Astrocyte of the cerebellum (primary cell): ENCODE measurements at places on chromosomes 13 and 19.

DNA sequence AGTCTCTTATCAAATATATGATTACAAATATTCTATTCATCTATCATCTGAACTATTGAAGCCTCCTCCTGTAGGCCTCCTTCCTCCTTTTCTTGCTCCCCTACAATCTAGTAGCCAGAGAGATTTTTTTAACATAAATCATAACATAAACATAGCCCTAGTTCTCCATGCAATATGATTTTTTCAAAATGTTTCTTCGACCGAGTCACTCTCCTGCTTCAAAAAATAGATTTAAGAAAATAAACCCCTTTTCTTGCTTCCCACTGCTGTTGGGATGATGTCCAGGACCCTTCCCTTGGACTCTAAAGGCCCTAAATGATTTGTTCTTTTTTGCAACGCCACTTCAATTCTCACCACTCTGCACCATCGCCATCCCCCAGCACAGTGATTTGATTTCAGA is 319.7 kb upstream of the TSHZ3 start:
- no peak for DNase-seq

DNA sequence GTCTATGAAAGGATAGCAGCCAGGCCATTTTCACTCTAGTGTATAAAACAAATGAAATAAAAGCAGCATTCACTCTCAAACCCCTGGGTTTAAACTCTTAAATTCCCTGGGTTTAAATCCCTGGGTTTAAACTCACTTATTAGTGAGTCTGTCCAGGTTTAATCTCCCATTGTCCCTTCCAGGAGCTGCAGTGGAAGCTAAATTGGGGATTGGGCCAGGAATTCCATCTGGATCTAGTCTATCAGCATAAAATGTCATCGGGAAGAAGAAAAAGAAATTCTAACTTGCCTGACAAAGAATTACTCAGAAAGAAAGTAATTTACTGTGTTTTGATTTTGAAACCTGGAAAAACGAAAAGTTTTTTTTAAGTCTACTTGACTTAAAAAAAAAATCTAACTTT is 54.8 kb downstream of the FRY start:
- no peak for DNase-seq

- no peak for DNase-seq
These were observed 294.2 kb downstream of the ZNF536 start for GRCh38 chr19:30666301-30666803.

GRCh38 chr13:43767341-43767931 is 19.3 kb downstream of the ENOX1 start:
- DNase-seq, result no peak

DNA sequence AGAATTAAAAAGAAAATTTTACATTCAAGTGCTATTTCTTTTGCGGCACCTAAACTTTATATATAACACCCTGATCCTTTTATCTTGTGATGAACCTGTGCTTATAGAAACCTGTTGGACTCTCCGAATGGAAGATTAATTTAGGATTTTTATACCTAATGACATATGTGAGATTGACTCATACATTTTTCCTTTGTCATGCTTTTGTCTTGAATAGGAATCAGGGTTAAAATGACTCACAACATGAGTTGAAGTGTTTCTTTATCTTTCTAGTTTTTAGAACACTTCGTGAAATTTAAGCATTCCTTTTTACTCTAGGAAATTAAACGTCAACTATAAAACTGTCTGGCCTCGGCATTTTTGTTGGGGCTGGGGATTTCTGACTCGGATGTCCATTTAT is 378.9 kb downstream of the PCDH20 start:
- DNase-seq, result no peak

GRCh38 chr13:86870444-86870843 is 800.7 kb upstream of the SLITRK5 start:
- no peak for DNase-seq

DNA sequence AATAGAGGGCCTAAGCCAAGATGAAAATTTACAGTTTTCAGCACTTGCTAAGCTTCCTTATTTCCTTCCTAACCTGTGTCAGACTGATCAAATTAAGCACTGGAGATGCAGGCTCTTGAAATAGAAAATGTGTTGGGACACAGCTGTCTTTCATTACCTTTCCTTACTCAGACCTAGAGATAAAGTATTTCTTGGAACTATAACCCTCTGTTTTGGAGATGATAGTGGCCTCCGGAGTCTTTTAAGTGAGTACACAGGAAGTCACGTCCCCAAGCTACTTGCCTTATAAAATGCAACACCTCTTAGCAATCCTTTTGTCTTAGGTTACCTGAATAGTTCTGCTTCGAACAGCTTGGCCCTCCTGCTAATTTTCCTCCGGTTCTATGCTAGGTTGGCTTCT is 12.4 kb upstream of the AKAP11 start:
- DNase-seq, result no peak

DNA sequence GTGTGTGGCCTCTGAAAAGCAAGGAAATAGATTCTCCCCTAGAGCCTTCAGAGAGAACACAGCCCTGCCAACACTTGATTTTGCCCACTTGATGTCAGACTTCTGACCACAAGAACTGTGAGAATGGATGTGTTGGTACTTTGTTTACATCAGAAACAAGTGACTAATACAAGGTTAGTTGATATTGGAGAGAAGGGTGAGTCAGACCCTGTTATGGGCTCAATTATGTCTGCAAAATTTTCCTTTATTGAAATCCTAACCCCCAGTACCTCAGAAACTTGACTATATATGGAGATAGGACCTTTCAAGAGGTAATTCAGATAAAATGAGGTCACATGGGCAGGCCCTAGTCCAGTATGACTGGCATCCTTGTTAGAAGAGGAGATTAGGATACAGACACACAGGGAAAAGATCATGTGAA is 226.7 kb downstream of the RFC3 start:
- DNase-seq, result peak; percentile 49

GRCh38 chr19:35065574-35065973 is 24.1 kb downstream of the HPN start:
- DNase-seq, result no peak

- DNase-seq, result no peak
These were observed 23.2 kb upstream of the ACOD1 start for GRCh38 chr13:76925115-76925514.

- DNase-seq, result no peak
These were observed 44.4 kb upstream of the WDFY2 start for GRCh38 chr13:51539887-51540286.

DNA sequence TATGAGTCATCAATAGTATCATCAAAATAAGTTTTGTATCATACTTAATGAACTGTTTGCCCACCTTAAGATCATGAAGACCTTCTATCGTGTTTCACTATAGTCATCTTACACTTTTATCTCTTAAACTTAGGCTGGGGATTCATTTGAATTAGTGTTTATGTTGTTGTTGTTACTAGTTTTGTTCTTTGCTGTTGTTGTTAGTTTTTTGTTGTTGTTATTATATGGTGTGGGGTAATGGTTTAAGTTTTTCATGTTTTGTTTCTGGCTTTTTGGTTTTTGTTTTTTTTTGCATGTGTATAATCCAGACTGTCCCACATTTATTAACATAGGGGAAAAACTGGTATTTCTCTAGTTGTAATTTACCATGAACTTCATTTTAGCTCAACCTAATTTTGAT is 965.1 kb upstream of the MIR17HG start:
- no peak for DNase-seq

- no peak for DNase-seq
These were observed 575 bp downstream of the CARM1 start for GRCh38 chr19:10871711-10872545.

DNA sequence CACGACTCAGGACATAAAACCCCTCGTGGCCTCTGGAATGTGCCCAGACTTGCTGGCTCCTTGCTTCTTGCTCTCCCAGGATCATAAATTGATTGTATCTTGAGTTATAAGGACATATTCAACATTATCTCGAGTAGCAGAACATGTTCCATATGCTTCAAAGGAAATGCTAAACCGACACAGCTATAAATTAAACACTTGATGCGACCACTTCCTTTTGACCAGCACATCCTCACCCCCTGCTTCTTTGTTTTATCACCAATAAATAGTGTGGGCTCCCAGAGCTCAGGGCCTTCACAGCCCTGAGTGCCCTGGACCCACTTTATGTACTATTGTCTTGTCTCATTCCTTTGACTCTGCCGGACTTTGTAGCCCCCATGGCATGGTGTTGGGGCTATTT is 157.0 kb upstream of the PABPC3 start:
- no peak for DNase-seq

DNA sequence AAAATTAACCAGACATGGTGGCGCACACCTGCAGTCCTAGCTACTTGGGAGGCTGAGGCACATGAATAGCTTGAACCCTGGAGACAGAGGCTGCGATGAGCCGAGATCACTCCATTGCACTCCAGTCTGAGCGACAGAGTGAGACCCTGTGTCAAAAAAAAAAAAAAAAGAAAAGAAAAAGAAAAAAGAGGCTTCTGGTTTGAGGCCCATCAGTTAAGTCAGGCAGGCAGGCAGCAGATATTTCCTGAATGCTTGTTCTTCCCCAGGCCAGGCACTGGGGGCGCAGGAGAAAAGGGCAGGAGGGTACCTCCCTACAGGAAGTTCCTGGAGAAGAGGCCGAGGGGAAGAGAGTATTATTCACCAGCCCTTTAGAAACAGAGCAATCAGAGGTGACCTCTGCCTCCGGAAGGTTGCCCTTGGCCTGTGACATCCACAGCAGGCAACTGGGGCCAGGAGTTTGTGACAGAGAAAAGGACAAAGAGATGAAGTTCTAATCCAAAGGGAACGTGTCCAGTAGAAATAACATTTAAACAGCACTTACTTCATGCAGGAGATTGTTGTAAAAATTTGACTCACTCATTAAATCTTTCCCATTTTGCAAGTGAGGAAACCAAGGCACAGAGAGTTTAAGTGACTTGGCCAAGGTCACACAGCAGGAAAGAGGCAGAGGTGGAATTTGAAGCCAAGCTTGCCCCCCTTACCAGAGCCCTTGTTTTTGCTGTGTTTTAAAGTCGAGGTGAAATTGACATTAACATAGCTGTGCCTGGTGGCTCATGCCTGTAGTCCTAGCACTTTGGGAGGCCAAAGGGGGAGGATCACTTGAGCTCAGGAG is 4.3 kb upstream of the RLN3 start:
- DNase-seq, result no peak

DNA sequence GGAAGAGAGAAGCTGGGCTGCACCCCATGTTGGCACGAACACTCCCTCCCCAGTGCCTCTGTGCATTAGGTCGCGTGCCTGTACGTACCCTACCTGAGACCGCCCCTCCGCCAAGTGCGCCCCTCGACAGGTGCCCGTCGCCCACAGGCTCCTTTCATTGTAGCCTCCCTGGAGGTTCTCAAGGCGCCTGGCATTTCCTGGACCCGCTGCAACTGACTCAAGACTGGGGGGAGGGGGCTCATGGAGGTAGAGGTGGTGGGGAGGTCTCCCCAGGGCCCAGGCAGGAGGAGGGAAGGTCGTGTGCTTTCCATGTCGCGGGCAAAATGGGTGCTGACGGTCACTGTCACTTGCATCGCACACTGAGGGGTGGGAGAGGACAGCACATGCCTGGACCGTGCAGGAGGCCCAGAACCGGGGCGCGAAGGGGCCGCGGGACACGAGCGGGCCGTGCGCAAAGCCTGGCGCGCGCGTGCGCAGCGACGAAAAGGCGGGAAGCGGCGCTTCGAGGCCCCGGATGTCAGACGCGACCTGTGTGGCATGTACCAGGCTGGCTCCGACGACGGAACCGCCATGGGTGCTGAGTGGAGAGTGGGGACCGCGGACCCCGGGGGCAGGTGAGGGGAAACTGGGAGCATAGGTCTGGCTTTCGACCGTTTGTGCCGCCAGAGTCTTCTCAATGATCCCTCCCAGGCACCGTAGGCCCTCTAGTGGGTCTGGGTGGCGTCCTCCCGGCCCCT is 16.5 kb downstream of the NFIX start:
- no peak for DNase-seq

- no peak for DNase-seq
These were observed 57.6 kb upstream of the MEDAG start for GRCh38 chr13:30848332-30849027.

- DNase-seq, result no peak
These were observed 33.9 kb downstream of the PDE4A start for GRCh38 chr19:10454267-10454666.

- DNase-seq, result peak; percentile 90
These were observed 286.5 kb downstream of the MYO16 start for GRCh38 chr13:108915634-108916512.

DNA sequence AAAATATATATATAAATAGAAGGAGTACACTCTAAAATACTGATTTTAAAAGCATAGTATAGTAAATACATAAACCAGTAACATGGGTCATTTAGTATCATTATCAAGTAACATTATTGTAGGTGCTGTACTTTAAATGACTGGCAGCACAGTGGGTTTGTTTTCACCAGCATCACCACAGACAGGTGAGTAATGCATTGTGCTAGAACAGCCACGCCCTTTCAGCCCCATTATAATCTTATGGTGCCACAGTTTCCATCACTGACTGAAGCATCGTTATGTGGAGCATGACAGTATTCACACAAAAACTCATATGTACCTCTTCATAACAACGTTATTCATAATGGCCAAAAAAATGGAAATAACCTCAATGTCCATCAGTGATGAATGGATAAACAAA is 88.3 kb downstream of the DHRS12 start:
- no peak for DNase-seq

- DNase-seq, result no peak
These were observed 79.0 kb upstream of the SLC7A1 start for GRCh38 chr13:29674532-29674931.

DNA sequence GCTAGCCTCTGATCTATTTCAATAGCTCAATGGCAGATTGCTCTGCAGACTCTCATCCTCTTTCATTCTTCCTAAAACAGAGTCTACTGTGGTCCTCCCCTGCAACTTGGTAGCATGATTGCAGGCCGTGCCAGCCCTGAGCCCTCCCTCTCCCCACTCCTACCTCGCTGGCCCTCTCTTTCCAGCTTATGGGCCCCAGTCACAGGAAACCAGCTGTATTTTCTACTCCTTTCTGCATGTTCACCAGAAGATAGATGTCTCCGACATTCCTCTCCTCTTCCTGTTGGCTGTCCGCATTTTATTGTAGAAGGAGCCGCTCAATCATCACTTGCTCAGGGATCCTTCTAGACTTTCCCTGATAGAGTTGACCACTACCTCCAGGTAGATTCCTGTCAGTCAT is 50.2 kb downstream of the SERP2 start:
- DNase-seq, result no peak

- DNase-seq, result no peak
These were observed 2.2 kb downstream of the FRY start for GRCh38 chr13:32033744-32034143.

- DNase-seq, result no peak
These were observed 55.1 kb downstream of the RXFP2 start for GRCh38 chr13:31794452-31794851.

- DNase-seq, result no peak
These were observed 4.6 kb downstream of the VWA8 start for GRCh38 chr13:41956272-41956671.

- DNase-seq, result no peak
These were observed 68.0 kb upstream of the C1QTNF9B start for GRCh38 chr13:23965346-23965745.

DNA sequence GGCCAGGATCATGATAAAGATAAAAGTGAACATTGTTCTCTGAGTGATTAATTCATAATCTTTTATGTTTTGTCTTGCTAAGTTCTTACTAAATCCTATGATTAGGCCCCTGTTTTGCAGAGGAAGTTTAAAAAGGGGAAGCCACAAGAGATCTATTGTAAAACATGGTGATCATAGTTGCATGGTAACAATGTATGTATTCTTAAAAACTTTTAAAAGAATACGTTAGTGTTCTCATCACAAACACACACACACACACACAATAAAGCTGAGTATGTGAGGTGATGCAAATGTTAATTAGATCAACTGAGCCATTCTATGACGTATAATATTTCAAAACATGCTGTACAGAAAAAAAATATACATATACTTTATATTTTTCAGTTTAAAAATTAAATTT is 51.2 kb downstream of the MBD3L2B start:
- DNase-seq, result no peak

GRCh38 chr13:45918597-45918996 is 67.0 kb upstream of the SIAH3 start:
- DNase-seq, result no peak
